ENCODE measurements at places on chromosomes 1 and 21.

DNA sequence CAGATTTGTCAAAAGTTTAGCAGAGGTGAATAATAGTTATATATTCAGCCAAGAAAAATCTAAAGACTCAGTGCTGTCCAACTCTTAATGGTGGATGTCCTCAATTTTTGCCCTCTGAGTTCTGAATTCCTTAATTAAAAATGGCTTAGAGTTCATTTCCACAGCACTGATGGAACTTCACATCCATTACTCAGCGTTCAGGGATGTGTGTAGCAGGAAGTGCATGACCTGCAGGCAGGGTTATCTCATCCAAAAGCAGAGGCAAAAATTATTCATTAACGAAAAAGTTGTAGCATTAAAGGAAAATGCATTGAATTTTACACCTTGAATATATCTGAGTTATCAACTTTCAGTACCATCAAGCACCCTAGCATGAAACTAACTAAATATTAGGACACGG, 96.7 kb downstream of the ZP4 start:
- DNase-seq: no peak

GRCh38 chr1:79745929-79746328, 739.4 kb upstream of the ADGRL4 start:
- no peak for DNase-seq

DNA sequence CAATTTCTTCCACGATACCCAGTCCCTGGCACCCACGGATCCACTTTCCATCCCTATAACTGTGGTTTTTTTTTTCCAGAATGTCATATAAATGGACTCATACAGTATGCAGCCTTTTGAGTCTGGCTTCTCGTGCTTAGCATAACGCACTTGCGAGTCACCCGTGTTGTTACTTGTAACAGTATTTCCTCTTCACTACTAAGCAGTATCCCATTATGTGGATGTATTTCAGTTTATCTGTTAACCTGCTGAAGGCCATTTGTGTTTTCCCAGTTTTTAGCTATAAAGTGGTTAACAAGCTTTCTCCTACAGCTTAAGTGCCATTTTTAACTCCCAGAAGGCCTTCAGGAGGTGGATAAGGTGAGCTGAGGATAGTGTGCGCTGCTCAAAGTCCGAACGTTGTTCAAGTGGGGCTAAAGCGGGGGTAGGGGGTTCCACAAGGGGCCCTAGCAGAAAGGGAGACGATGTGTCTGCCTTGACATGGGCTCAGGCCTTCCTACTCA, 829 bp downstream of the ADAR start:
- DNase-seq: no peak

DNA sequence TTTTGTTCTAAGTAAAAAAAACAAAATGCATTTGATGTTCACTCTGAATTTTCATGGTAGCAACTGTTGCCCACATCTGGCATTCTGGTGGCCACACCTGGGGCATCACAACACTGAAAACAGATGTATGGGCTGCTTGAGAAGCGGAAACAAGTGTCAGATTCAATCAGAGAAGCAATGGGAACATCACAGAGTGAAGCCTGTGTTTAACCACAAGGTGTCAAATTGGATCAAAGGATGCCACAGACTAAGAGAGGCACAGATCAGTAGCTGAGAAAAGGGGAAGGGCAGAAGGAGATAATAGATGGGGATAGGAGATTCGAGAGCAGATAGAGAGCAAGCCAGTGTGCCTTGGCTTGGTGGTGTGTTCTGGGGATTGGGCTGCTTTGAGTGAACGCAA, 49.8 kb upstream of the MTF2 start:
- no peak for DNase-seq

- no peak for DNase-seq
These were observed 716.2 kb upstream of the ZP4 start for GRCh38 chr1:238606896-238607295.

GRCh38 chr1:147717051-147717705, 43.2 kb downstream of the GJA5 start:
- DNase-seq: no peak

DNA sequence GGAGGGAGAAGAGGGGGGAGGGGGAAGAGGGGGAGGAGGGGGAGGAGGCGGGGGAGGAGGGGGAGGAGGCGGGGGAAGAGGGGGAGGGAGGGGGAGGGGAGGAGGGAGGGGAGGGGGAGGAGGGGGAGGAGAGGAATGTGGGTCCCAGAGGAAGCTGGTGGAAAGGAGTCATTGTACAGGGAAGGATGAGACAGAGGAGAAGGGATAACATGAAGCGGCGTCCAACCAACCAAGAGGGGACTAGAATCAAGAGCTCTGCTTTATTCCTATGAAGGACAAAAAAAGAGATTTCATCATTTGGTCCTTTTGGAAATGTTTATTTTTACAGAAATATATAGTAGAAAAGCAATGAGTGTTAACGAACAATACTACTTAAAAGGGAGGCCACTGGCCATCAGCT, 24.5 kb downstream of the COA6 start:
- DNase-seq: no peak

DNA sequence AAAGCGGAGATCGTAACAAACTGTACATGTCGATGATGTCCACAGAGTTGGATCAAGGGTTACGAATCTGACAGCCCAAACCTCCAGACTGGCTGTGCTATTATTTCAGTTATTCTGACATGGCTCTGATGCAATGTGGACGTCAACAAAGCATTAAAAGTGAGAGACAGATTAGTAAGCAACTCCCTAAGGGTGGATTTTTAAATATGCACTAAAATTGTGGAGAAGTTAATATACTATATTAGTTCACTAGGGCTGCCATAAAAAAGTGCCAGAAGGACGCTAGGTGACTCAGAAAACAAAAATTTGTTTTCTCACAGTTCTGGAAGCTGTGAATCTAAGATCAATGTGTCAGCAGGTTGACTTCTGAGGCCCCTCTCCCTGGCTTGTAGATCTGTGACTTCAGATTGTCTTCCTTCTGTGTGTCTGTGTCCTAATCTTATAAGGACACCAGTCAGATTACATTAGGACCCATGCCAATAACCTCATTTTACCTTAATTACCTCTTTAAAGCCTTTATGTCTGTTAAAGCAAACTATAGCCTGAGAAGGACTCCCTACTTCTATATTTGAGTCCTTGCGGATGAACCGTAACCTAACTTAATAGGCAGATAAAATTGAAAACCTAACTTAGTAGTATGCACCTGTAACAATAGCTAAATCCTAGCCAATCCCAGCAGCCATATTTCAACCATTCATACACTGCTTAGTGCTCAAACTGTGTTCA, 66.0 kb upstream of the BACH1 start:
- DNase-seq: no peak

- DNase-seq: no peak
These were observed 34.8 kb upstream of the TENT5C start for GRCh38 chr1:117570988-117571409.

GRCh38 chr1:85134583-85135391, 66.0 kb downstream of the SYDE2 start:
- no peak for DNase-seq

DNA sequence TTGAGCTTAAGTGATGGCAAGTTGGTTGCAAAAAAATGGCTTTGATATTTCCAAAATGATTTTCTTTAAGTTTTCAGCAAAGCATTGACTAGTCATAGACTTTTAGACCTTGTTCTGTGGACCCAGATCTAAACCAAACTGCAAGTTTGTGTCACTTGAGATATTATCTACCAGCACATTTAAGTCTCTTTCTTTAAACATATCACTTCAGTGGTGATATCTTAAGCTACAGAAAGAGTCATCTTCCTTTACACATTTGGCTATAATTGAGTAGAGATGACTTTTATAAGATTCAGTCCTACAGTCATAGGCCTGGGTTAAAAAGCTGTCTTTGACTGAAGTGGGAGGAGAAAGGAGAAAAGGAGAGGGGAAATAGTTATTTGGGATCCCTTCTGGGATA, 95.2 kb downstream of the RUNX1 start:
- DNase-seq: no peak

- DNase-seq: no peak
These were observed 93.2 kb downstream of the EPHB2 start for GRCh38 chr1:22803833-22804232.

DNA sequence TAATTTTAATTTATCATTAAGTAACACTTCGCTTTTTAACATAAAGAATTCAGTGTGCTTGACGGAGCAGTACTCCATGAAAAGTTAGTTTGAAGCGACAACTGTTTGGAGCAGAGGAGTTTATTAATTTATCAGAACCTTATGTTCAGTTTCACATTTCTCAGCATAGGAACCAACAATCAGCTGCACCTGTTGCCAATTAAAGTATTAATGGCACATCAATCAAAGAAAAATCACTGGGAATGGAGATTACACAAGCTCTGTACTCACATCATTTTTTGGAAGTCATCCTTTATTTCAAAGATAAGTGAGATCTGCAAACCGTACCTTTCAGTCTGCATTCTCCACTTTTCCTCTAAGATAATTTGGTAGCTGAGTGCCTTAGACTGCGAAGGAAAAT, 344.6 kb downstream of the LMO4 start:
- no peak for DNase-seq

DNA sequence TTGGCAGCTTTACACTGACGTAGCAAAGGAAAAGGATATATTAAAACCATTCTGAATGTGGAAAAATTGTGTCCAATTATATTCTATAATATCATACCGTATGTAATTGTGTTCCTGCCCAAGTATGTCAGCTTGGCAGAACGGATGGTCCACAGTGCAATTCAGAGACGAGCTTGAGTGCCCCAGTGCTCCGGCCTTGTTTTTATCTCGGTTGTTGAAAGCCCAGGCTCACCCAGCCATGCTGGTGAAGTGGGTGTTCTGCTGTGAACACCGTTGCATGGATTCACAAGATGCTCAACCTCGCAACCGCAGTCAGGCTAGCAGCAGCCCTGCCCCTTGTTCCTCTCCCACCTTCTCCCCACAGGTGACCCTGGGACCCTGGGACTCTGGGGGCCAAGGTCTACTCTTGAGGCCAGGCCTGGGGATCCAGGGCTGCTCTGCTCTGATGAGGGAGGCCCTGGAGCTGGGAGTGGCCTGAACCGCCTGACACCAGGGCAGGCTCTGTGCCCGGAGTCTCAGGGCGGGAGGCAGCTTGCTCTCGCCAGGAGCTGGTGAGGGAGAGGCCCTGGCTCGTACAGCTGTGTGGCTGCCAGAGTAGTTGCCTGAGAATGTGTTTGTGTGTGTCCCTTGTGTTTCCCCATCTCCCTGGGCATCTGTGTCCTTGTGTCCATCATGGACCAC, 11.2 kb downstream of the PTPRF start:
- no peak for DNase-seq

GRCh38 chr1:47644212-47644573, 206.3 kb downstream of the FOXD2 start:
- no peak for DNase-seq

DNA sequence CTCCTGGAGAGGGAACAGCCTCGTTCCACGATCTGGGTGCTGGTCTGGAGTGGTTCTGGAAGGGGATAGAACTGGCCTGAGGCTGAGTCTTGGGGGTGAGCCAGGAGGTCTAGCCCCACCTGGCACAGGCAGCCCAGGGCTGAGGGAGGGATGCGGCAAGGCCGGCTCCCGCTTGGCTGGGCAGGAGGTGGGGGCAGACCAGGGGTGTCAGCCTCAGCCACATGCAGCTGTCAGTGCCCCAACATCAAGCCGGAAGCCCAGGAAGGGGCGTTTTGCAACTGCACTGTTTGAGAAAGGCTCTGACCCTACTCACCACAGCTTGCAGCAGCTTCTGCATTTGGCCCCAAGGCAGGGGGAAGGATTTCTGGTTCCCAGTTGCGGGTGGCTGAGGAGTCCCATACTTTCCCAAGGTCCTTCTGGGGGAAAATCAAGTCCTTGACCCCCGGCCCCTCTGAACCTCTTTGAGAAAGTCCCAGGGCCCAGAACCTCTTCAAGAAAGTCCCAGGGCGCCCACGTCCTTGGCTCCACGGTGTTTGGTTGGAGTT, 2.0 kb downstream of the EFHD2 start:
- no peak for DNase-seq

DNA sequence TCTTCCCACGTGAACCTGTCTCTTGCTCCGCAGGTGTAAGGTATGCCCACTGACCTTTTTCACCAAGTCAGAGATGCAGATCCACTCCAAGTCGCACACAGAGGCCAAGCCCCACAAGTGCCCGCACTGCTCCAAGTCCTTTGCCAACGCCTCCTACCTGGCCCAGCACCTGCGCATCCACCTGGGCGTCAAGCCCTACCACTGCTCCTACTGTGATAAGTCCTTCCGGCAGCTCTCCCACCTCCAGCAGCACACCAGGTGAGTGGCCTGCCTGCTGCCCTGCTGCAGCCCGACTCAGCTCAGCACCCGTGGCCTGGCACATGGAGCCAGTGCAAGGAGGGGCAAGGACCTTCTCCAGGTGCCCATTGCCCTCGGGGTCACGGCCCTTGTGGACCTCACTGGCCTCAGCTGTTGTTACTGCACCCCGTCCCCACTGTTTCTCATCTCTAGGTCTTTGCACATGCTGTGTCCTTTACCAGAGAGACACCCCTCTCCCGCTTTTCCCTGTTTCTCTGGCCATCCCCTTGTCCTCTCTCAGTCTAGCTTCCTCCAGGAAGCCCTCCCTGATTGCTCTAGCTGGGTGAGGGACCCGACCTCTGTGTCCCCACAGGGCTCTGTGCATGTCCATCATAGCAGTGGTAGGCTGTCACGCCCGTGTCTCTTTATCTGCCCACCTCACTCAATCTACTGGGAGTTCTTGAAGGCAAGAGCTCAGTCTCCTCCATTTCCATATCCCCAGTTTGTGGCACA, 25.4 kb downstream of the ZNF362 start:
- DNase-seq: no peak

- DNase-seq: no peak
These were observed 57.3 kb downstream of the PGBD5 start for GRCh38 chr1:230368871-230369270.

GRCh38 chr1:169289016-169289415, 78.6 kb downstream of the NME7 start:
- DNase-seq: no peak

Measured in NCI-H1436 treated with DMSO at 0.1 percent for 48 hours (cell line).